NB4 (cell line): ENCODE measurements at places on chromosomes 13 and 19.
A peak's percentile ranks its signal among the peaks of the same experiment; 100 is the strongest.

DNA sequence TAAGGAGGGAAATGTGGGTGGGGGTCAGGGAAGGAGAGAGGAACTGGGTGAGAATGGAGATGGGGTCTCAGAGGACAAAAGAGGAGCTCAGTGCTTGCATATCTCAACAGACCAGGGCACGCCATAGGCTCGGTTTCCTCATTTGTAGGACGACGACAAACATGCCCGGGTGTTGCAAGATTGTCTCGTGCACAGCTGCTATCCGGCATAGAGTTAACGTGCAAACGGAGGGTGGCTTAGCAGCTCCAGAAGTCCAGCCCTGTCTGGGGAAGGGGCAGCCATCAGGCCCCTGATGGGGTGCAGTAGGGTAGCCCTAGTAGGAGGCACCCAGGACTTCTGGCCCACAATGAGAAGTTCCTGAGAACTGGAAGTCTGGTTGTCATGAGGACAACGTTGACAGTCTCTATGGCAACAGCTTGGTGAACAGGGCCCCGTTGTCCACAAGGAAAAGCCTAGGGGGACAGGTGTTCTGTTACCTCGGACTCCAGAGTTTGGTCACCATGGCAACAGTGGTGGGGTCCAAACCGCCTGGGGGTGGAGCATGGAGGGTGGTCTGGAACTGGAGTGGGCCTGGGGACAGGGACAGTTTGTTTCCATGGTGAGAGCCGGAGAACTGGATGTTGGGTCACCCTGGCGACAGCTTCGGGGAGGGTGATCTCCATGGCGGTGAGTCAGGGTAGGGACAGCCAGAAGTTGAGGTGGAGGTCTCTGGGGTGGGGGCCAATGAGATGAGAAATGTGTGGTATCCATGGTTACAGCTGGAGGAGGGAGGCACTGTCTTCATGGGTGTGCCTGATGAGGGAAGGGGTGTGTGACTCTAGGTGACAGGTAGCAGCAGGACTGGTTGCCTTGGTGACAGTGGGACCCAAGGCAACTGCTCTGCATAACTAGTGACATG is 16.8 kb downstream of the TM6SF2 start:
- peak; percentile 79 for DNase-seq

DNA sequence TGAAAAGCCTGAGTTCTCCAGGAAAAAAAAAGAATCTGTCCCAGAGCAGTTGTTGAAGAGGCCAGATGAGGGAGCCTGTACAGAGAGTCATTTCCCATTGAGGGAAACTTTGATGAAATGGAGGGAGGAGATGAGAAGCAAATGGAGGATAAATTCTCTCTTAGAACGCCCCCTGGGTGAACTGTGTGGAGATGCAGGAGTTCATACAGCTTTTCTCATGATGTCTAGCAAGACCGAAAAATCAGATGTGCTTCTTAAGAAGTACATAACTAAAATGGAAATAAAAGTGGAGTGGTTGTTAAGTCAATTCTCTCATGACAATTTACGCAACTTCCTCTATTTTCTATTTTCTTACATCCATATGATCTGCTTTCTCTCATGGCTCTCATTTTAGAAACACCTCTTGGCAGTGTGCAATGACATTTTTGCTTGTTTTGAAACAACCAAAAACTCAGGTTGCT is 1263.1 kb downstream of the PCDH9 start:
- peak; percentile 65 for DNase-seq

DNA sequence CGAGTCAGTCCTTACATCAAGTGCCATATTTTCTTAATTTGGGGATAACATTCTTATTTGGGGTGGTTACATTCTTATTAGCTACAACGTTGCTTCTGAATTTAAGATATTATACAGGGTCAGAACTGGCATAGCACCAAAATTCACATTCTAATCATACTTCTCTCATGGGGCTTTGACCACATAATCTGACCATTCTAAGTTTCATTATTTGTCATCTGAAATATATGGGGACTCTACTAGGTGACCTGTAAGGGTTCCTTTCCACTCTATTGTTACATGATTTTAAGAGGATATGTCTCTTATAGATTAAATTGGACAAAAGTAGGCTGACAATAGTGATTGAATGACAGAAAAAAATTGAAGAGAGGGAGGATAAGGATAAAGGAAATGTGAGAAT is 536.5 kb downstream of the KCTD12 start:
- no peak for DNase-seq

DNA sequence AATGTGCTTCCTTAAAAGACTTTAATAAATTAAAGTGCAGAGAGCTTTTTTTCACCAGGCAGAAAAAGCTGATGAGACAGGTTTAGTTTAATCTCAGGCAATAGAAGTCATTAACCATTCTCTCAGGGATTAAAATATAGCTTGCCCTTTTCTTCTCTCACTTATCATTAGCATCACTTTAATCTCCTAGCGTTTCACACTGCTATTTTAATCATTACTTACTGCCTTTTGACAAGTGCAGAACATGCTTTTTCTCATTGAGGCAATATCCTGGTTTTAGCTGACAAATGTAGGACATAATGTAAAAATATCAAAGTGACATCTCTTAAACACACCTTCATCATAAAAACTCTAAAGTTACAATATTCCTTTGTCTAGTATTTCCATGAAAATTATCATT is 94.6 kb downstream of the DACH1 start:
- DNase-seq: no peak

GRCh38 chr19:12995596-12996405 is 526 bp downstream of the NFIX start:
- peak; percentile 31 for DNase-seq

GRCh38 chr13:44605721-44606120 is 29.6 kb upstream of the TSC22D1 start:
- no peak for DNase-seq

DNA sequence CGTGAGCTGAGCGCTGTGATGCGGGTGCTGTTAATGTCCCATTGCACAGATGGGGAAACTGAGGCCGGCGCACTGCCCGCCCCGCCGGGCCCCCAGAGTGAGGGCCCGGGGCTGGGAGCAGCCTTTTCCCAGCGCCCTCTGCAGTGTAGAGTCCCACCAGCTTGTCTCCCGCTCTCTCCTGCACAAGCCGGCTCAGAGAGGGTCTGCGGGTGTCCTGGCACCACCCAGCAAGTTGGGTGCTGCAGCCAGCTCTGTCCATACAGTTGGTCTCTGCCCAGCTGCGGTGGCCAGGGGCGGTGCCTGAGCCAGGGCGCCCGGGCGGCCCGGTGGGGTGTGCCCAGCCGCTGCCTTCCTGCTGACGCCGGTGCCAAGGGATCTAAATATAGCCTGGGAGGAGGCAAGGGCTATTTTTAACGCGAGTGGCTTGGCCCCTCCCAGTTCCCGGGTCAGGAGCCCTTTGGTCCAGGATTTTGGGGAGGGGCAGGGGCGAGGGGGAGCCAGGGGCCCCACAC is 19.3 kb downstream of the GADD45B start:
- no peak for DNase-seq

- DNase-seq: no peak
Observed at GRCh38 chr19:47573071-47574026, at the start of gene ZNF541. Gene ZNF541, minus strand, starts transcription at chr19:47573148. Its CDS starts 17,292 bp downstream, at chr19:47555856.

- no peak for DNase-seq
Observed at GRCh38 chr19:1680976-1681375, 28.6 kb upstream of the TCF3 start.

- peak; percentile 12 for DNase-seq
Observed at GRCh38 chr13:76512721-76513145, 373.5 kb downstream of the KCTD12 start.

GRCh38 chr19:49210108-49210900 is 52.7 kb downstream of the TRPM4 start:
- DNase-seq: peak; percentile 14

GRCh38 chr19:54014920-54015560 is 23.6 kb downstream of the CACNG6 start:
- no peak for DNase-seq

DNA sequence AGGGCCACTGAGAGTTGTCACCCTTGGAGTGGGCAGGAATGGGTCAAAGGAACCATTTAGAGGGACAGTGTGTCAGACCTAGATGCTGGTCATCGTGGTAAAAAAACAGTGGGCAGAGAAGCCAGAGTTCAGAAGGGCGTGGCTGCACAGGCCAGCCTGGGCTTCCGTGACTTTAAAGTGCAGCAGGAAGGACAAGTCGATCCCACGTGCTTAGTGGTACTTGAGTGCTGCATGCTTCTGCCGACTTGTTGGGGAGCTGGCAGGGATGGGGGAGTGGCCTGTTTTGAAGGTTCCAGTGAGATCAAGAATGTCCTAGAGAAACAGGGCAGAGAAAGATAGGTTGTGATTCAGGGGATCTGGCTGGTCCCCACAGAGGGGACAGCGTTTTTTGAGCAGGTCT is 17.0 kb downstream of the LYL1 start:
- no peak for DNase-seq

- no peak for DNase-seq
Observed at GRCh38 chr13:113956571-113956970, 17.3 kb downstream of the C13orf46 start.

- DNase-seq: no peak
Observed at GRCh38 chr13:91220872-91221271, 126.6 kb upstream of the MIR17HG start.

- peak; percentile 67 for DNase-seq
Observed at GRCh38 chr13:46341112-46341711, 45.8 kb downstream of the RUBCNL start.

GRCh38 chr13:98239162-98240076 is 62.4 kb upstream of the RNF113B start:
- no peak for DNase-seq

DNA sequence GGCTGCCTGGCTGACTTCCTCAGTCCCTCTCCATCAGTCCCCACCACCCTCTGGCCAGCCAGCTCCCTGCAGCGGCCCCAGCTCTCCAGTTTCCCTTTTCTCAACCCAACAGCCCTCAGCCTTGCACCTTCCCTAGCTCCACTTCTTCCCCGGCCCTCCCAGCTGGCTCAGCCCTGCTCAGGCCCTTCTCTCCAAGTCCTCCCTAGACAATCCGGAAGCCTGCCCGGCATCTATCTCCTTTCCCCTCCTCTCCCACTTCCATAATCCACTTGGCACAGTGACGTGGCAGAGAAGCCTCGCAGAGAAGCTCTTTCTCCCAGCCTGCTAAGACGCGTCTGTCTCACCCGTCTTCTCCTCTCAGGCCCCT is 1.1 kb downstream of the UBXN6 start:
- DNase-seq: peak; percentile 59

GRCh38 chr19:30471441-30471840 is 99.3 kb downstream of the ZNF536 start:
- DNase-seq: no peak

DNA sequence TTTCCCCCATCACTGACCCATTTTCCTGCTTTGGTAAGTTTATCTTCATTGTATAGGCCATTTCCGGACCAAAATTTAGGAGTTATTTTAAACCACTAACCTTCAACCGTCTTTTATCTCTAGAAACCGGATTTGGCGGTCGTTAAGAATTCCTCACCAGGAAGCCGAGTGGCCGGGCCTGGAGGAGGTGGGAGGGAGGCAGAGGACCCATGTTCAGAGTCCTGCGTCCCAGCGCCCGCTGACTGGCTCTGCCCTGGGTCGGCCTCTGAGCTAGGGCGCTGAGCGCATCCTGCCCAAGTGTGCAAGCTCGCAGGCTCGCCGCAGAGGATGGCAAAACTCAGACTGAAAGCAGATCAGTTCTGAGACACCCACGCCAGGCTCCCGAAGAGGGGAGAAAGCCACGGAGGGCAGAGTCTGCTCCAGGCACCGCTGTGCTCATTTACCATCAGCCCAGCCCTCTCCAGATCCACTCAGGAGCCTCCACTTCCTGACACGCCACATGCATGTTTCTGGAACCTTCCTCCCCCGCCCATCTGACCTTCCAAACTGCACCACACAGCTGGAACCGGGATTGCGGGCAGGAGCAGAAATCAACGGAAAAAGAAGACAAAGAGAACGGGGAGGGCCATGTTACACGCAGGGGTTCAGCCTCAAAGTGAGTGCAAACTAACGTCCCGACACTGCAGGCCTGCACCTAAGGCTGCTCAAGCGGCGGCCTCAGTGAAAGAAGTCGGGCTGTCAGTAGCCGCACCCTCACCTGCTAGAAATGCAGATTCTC is 8.3 kb downstream of the COL4A1 start:
- DNase-seq: no peak

GRCh38 chr19:30523791-30524190 is 151.6 kb downstream of the ZNF536 start:
- no peak for DNase-seq

DNA sequence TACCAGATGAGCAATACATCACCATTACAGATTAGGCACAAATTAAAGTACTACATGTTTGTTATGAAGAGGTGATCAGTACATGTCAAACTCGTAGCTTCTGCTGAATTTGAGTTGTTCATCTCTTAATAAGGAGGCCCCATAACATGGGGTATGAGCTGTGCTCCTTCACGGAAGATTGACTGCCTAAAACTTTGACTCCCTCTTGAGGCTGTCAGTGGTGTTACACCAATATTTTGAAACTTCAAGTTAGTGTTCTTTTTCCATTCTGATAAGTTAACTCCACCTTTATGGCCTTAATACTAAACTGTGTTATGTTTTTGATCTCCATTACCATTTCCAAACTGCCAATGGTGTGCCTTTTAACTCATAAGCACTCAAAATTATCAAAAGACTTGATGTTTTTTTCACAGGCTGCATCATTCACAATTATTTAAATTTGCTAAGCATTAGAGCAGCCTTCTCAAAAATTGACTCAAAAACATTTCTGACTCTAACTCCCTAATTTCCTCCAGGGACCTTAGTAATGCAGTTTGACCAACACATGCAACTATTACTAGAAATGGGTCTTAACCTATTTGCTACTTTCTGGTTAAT is 1591.5 kb downstream of the PCDH9 start:
- peak; percentile 58 for DNase-seq

DNA sequence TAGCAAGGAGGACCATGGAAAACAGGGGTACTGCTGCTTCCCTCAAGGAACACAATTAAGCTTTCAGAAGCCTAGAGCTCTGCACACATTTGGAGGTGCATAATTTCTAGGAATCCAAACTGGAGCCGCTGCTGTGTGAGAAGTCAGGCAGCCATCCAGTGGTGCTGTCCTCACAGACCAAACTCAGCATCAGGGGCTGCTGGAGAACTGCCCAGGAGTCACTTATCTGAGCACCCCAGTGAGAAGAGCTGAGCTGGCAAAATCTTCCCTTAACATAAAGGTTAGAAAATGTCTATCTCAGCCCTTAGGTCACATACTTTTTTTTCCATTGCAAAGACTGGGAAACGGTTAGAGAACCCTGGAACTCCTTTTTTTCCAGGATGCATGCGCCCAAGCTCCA is 72.8 kb downstream of the ATP7B start:
- no peak for DNase-seq
